ENCODE measurements at places on chromosomes 5 and 9. TPM values are rescaled to one million over a fixed set of nuclear protein-coding genes. Genes with fewer than 3 reads are reported as not detected.

Gene SLC24A2
- 0.06 TPM for total RNA-seq

Gene DRD1
- 0.25 TPM for total RNA-seq

Gene GPR151
- total RNA-seq, result not detected

- DNase-seq, result no peak
Measured at GRCh38 chr5:95398989-95399388, 7.8 kb downstream of the FAM81B start.

All from H4 (cell line).